ENCODE measurements at places on chromosomes 13 and 19. TPM values are rescaled to one million over a fixed set of nuclear protein-coding genes. Genes with fewer than 3 reads are reported as not detected.

GRCh38 chr19:6217752-6218334 is 61.9 kb downstream of the MLLT1 start:
- no peak for DNase-seq

GRCh38 chr13:30711375-30711774 is 24.0 kb upstream of the ALOX5AP start:
- DNase-seq: peak; percentile 61

GRCh38 chr19:7153022-7153421 is 83.5 kb downstream of the ZNF557 start:
- DNase-seq: no peak

DNA sequence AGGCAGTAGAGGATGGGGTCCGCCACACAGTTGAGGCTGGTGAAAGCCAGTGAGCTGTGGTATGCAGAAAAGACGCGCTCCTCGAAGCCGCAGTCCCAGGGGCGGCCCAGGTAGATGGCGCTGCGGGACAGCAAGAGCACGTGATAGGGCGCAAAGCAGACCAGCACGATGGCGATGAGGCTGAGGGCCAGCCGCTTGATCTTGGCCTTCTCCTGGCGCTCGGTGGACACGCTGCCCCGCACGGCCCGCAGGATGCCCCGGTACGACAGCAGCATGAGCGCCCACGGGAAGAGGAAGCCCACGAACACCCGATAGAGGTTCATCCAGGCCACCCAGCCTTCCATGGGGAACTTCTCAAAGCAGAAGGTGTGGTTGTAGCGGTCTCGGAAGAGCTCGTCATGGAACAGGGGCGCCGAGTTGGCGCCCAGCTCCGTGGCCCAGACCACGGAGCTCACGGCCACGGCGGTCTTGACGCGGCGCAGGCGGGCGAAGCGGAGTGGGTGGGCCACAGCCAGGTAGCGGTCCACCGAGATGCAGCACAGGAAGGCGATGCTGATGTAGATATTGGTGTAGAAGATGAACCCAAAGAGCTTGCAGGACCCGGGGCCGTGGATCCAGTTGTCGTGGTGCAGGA is 6.5 kb upstream of the OPA3 start:
- peak; percentile 23 for DNase-seq

- no peak for DNase-seq
Observed at GRCh38 chr13:68675209-68675608, 1432.4 kb upstream of the ATXN8OS start.

- no peak for DNase-seq
Observed at GRCh38 chr13:73480779-73481559, 422.2 kb downstream of the KLF5 start.

DNA sequence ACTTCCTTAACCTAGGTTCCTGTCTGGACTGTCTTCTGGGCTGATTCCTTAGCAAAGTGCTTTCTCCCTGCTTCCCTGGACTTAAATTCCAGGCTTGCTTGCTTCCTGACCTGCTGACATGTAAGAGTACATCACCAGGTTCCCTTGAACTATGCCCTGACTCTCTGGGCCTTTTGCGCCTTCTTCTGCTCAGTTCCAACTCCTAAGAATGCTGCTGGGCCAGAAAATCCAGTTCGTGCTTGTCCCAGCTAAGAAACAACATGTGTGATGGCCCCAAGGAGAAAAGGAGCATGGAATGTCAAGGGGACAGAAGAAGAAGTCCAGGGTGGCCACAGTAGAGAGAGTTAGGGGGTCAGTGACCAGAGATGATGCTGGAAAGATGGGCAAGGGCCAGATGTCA is 42.6 kb upstream of the MBNL2 start:
- DNase-seq: no peak

DNA sequence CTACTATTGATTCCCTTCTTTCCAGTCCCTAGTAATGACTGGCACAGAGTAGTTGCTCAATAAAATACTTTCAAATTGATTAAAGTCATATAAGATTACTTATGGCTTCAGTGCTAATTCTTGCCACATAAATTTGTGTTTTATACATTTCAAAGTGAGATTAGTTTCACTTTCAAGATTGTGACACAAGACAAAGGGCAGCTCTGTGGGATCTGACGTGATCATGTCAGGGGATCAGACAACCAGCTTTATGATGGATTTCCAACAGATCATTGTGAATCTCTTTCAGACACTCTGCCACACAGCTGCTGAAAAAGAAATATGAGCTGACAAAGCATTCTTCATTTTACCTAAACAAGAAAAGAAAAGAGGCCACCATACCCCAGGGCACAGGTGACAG is 73.4 kb upstream of the POMP start:
- DNase-seq: peak; percentile 77

DNA sequence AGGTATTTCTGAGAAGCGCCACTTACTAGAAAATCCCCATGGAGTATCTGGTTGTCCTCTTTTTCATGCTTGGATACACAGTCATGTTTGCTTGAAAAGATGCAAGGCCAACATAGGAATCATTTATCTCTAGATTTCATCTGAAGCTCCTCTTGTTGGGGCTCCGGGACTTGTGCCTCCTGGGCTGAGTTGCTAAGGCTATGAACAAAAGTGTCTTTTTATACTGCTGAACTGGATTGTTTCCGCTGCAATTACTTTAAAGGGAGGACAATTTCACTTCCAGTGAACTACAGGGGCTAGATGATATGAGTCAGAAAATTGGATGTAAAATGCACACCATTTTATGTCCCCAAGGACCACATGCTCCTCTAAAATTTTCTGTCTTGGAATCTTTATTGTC is 114.1 kb downstream of the TNFSF13B start:
- no peak for DNase-seq

- DNase-seq: no peak
Observed at GRCh38 chr13:26075498-26075897, 23.7 kb upstream of the SHISA2 start.

DNA sequence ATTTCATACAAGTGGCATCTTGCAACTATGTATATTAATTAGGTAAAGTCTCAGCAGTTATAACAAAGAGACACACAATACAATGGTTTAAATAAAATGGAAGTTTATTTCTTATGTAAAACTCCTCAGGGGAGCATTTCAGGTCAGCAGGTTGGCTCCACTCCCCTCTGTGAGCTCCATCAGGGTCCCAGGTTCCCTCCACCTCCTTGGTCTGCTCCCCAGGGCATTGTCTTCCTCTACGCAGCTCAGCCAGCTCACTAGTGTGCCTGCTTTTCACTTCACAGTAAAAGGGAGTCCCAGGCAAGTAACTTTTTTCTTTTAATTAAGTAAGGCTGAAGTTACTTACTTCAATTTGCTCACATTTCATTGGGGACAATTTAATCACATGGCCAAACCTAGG is 135.3 kb upstream of the FNDC3A start:
- no peak for DNase-seq

HCN2 gene
- not detected for polyA plus RNA-seq

CYP2A6 gene
- polyA plus RNA-seq: not detected

LRRC8E gene
- polyA plus RNA-seq: not detected

NLRP4 gene
- not detected for polyA plus RNA-seq

KLK15 gene
- not detected for polyA plus RNA-seq

SIGLEC5 gene
- polyA plus RNA-seq: not detected

HS6ST3 gene
- polyA plus RNA-seq: not detected

NCCRP1 gene
- polyA plus RNA-seq: not detected

KCNK6 gene
- 8.7 TPM for polyA plus RNA-seq

SIGLEC12 gene
- polyA plus RNA-seq: 0.24 TPM

THSD1 gene
- polyA plus RNA-seq: not detected
